ENCODE measurements at places on chromosomes 12 and 14.
A peak's percentile ranks its signal among the peaks of the same experiment; 100 is the strongest.

DNA sequence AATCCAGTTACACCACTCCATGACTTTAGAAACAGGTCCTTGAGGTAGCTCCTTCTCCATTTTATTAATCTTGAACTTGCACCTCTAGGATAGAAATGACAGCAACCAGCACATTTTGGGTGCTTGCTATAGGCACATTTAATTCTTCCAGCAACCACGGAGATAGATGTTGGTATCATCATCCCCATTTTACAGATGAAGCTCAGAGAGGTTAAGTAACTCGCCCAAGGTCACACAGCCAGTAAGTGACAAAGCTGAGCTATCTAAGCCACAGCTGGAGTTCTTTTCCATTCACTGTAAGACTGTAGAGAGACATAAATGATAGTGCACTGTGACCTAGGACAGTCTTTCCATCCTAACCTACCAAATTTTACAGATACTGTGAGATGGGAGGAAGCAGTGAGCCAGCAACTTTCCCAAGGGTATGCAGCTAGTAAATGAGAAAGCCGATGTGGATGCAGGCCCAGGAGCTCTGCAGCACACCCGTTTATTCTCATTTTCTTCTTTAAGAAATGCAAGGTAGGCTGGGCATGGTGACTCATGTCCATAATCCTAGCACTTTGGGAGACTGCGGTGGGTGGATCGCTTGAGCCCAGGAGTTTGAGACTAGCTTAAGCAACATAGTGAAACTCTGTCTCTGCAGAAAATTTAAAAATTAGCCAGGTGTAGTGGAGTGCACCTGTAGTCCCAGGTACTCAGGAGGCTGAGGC is 103.2 kb downstream of the TBX5 start:
- DNase-seq: no peak

DNA sequence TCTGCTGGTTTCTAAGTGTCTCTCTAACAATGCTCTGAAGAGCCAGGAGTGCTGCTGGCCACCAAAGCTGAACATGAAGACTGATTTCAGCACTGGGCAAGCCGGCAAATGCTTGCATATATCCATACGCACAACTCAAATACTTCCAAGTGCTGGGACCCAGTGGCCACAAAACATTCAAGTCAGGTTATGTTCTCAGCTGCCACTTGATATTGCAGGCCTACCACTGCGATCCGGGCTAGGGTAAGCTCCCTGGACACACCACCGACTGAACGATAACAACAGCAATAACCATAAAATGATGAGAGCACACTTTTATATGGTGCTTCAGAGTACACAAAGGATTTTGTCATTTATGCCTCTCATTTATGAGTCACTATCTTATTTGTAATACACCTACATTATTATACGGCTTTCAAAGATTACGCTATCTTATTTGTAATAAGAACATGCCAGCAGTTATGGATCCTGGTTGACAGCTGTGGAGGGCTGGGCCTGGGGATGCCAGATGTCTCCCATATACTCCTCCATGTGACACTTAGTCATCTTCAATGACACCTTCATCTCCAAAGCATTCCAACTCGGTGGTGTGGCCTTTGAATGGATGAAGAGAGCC is 35.5 kb downstream of the CRACR2A start:
- no peak for DNase-seq

DNA sequence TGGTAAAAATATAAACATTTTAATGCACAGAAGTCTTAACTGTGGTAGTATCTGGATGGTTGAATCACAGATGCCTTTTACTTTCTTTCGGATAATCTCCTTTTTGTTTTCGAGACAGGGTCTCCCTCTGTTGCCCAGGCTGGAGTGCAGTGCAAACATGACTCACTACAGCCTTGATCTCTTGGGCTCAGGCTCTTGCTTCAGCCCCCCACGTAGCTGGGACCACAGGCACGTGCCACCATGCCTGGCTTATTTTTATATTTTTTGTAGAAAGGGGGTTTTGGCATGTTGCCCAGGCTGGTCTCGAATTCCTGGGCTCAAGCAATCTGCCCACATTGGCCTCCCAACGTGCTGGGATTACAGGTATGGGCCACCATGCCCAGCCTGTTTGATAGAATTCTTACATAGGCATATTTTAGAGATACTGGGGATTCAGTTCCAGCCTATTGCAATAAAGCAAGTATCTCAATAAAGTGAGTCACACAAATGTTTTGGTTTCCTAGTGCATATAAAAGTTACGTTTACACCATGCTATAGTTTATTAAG is 99.2 kb downstream of the SNAPC1 start:
- DNase-seq: no peak

GRCh38 chr12:112676507-112676906 is 115.0 kb upstream of the RPH3A start:
- no peak for DNase-seq

DNA sequence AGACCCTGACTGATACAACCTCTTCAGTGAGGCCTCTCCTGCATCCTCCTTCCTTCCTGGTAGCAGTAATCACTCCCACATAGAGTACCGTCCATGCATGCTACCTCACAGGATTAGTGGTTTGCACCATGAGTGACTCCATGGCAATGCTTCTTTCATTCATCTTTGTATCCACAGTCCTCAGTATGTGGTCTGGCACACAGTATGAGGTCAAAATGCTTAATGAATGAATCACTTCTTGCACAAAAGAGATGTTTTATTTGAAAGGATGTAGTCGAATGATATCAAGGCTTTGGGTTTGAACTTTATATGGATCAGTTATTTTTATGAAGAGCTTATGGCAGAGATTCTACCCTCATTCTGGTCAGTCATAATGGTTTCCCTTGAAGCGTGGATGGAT is 42.2 kb downstream of the KCNA5 start:
- peak; percentile 42 for DNase-seq

DNA sequence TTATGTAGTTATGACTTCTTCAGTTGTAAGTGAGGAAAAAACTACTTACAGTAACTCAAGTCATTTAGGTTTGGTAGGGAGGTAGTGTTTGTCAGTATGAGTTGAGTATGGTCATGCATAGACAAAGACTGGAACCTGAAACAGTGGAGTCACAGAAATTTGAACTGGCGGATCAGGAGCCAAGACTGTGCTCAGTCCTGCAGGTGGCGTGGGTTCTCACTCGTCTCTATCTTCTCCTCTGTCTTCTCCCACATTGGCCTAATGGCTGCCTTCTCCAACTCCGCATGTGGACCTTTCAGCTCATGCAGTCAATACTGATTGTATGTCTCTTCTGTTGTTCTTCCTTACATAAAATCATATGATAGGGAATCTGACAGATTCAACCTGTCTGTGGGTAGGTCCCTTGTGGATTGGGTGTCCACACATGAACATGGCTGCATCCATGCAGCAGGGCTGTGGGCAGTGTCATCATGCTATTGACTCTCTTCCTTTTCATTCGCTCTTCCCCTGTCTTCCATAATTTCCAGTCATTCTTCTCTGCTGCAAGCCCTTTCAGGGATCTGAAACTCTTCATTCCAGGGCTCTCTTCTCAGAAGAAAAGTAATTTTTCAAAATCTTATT is 78.8 kb upstream of the NEDD1 start:
- no peak for DNase-seq

GRCh38 chr12:123998991-123999359 is 26.0 kb downstream of the ZNF664 start:
- no peak for DNase-seq

- peak; percentile 94 for DNase-seq
Observed at GRCh38 chr12:133181238-133181959, at the start of gene ZNF268. ZNF268 (plus strand) TSS chr12:133181495; CDS start chr12:133181998, 503 bp downstream.

All from fibroblast of villous mesenchyme (primary cell).